ENCODE measurements at places on chromosomes 4 and X.

DNA sequence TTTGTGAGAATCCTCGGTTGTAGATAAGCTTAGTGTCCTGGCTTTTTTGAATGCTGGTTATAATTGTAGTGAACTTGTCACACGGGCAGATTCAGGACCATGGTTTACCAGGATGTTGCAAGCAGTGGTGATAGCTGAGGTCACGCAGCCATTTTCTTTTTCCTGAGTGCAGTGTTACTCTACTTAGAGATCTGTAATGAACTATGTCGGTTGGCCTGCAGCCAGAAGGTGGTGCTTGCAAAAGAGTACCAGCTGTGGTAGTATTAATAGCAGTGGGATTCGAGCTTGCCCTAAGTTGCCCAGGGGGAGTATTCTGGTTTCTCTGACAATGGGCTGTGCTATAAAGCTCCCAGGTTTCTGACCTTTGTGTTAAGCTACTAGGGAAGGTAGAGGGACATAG lies 368.9 kb downstream of the SLITRK2 start:
- no peak for DNase-seq
- no peak overlapping the region for H3K4me3 ChIP-seq

- no peak for DNase-seq
- H3K4me1 ChIP-seq, result peaks cover 16% of the 10 kb centered on the region
- peak within 1 kb of the TSS; percentile 86 for H3K4me3 ChIP-seq
- H3K27ac ChIP-seq, result peak within 1 kb of the TSS; percentile 94
- no peaks in the 10 kb centered on the region for H3K27me3 ChIP-seq
Observed at GRCh38 chrX:154019633-154020528, at the start of gene IRAK1. TSS of gene IRAK1 (minus strand) at chrX:154019902. CDS start at chrX:154019812, 90 bp downstream.

GRCh38 chr4:15536552-15537499 lies 67.1 kb downstream of the CC2D2A start:
- no peak for DNase-seq
- H3K4me1 ChIP-seq, result no peaks in the 10 kb centered on the region
- H3K27me3 ChIP-seq, result no peaks in the 10 kb centered on the region
- no peak overlapping the region for H3K27ac ChIP-seq
- peaks cover 2% of the 10 kb centered on the region for H3K36me3 ChIP-seq

GRCh38 chrX:13180807-13181206 lies 136.4 kb upstream of the FAM9C start:
- H3K27ac ChIP-seq, result no peak overlapping the region
- H3K36me3 ChIP-seq, result no peaks in the 10 kb centered on the region
- no peaks in the 10 kb centered on the region for H3K27me3 ChIP-seq
- no peaks in the 10 kb centered on the region for H3K4me1 ChIP-seq
- no peak for DNase-seq

- no peak overlapping the region for H3K27ac ChIP-seq
- H3K4me1 ChIP-seq, result no peaks in the 10 kb centered on the region
- H3K27me3 ChIP-seq, result no peaks in the 10 kb centered on the region
Observed at GRCh38 chr4:125520258-125520990, 205.7 kb downstream of the FAT4 start.

GRCh38 chr4:141241986-141242385 lies 21.3 kb downstream of the ZNF330 start:
- H3K36me3 ChIP-seq, result no peaks in the 10 kb centered on the region
- no peak overlapping the region for H3K4me3 ChIP-seq
- peaks cover 10% of the 10 kb centered on the region for H3K27me3 ChIP-seq
- no peak for DNase-seq

- H3K4me1 ChIP-seq, result no peaks in the 10 kb centered on the region
- peaks cover 11% of the 10 kb centered on the region for H3K27me3 ChIP-seq
- H3K4me3 ChIP-seq, result no peak overlapping the region
- DNase-seq, result no peak
- H3K36me3 ChIP-seq, result no peaks in the 10 kb centered on the region
- no peak overlapping the region for H3K27ac ChIP-seq
Observed at GRCh38 chr4:24769571-24769970, 25.8 kb upstream of the SOD3 start.

DNA sequence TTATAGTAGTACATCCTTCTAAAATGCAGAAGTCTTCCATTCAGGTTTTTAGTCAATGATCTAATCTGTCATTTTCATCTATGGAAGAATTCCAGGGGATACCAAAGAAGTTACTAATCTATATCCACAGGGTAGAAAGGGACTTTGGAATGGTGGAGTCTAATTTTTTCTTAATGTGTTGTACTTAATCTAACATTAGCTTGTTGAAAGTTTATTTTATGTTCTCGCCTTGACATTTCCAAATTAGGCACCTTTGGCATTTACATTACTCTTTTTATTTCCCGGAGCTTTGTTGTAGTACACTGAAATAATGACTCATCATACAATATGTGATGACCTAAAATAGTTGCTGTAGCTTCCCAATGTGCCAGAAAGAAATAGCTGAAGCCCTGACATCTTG lies 91.5 kb downstream of the HTR2C start:
- H3K4me1 ChIP-seq, result no peaks in the 10 kb centered on the region
- no peak overlapping the region for H3K27ac ChIP-seq
- H3K27me3 ChIP-seq, result no peaks in the 10 kb centered on the region
- no peaks in the 10 kb centered on the region for H3K36me3 ChIP-seq
- H3K4me3 ChIP-seq, result no peak overlapping the region
- DNase-seq, result no peak

GRCh38 chr4:99893839-99894160 lies 427 bp downstream of the LAMTOR3 start:
- DNase-seq, result no peak
- peak overlapping the region; percentile 98 for H3K4me3 ChIP-seq
- H3K27me3 ChIP-seq, result no peaks in the 10 kb centered on the region
- peaks cover 17% of the 10 kb centered on the region for H3K36me3 ChIP-seq
- H3K27ac ChIP-seq, result peak overlapping the region; percentile 95

DNA sequence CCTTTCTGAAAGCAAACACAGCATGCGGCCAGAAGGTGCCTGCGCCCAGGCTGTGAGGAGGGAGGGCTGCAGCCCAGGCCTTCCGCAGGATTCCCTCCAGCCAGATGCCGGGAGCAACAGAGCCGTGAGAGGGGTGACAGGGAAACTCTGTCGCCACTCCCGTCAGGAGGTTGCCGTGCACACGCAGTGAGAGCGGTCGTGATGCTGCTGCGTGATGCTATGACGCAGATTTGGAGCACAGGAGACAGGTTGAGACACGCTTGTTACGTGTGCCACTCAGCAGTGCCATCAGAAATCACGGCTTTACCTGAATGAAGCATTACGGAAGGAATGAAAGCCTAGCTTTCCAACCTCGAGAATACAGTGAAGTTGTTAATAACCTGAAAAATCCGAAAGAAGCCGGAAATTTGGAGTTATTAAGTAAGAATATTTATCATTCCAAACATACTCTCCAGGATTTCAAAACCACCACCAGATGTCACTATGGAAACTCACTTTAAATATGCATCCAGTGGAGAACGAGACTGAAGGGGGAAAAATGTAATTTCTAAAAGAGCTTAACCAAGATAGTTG lies 54.4 kb downstream of the FAT1 start:
- H3K36me3 ChIP-seq, result no peaks in the 10 kb centered on the region
- H3K4me1 ChIP-seq, result no peaks in the 10 kb centered on the region
- H3K27me3 ChIP-seq, result no peaks in the 10 kb centered on the region
- DNase-seq, result no peak
- H3K27ac ChIP-seq, result no peak overlapping the region

GRCh38 chrX:24513416-24513815 lies 48.3 kb downstream of the PDK3 start:
- H3K27me3 ChIP-seq, result no peaks in the 10 kb centered on the region
- H3K4me1 ChIP-seq, result no peaks in the 10 kb centered on the region
- DNase-seq, result no peak
- H3K27ac ChIP-seq, result no peak overlapping the region

DNA sequence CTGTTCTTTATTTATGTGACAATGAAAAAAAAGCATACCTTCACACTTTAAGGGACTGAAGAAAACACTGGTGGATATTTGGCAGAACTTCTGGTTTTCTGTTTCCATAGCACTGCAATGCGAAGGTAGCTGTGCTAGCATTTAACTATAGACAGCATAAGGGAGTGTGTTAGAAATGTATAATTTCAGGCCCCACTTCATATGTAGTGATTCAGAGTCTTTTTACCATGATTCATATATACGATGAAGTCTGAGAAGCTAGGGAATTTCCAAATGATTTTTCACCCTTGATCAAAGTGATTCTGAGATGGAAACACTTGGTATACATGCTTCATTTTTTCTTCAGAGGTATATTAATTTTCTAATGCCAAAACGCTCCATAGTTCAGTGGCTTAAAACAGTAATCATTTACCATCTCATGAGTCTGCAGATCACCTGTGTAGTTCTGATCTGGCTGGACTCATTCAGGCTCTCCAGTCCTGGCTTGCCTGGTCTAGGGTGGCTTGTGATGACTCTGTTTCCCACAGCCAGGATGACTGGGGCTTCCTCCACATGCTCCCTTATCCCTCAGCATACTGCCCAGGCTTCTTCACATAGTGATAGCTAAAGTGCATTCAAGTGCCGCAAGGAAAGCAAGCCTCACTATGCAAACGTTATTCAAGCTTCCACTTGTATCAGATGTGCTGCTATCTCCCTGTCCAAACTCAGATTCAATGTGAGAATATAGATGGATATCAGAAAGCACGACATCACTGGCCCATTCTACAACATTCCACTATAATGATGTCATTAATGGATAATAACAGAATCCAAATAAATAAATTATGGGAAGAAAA lies 790.1 kb downstream of the TECRL start:
- H3K27ac ChIP-seq, result no peak overlapping the region
- DNase-seq, result no peak
- H3K4me3 ChIP-seq, result no peak overlapping the region

DNA sequence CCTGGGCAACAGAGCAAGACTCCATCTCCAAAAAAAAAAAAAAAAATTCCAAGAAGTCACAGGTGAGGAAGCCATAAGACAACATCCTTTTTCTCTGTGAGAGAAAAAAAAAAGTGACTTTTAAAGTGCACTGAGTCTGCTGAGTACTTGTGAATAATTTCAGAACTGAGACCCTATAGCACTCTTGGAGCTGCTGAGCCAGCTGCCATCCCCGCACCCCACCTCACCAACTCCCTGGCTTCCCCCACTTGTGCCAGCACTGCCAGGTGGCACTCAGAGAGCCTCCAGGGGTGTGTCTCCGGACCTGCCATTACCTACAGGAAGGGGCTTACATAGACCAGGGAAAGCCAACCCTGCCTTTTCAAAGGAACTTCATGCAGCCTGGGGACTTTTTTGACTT lies 39.2 kb upstream of the HS3ST1 start:
- peaks cover 2% of the 10 kb centered on the region for H3K36me3 ChIP-seq
- no peak overlapping the region for H3K27ac ChIP-seq
- no peak overlapping the region for H3K4me3 ChIP-seq
- peaks cover 12% of the 10 kb centered on the region for H3K27me3 ChIP-seq
- peaks cover 28% of the 10 kb centered on the region for H3K4me1 ChIP-seq
- no peak for DNase-seq

- no peak overlapping the region for H3K27ac ChIP-seq
- peaks cover 6% of the 10 kb centered on the region for H3K4me1 ChIP-seq
- H3K4me3 ChIP-seq, result no peak overlapping the region
- no peaks in the 10 kb centered on the region for H3K36me3 ChIP-seq
- peaks cover 54% of the 10 kb centered on the region for H3K27me3 ChIP-seq
Observed at GRCh38 chr4:77126809-77127208, 30.2 kb upstream of the CCNG2 start.

DNA sequence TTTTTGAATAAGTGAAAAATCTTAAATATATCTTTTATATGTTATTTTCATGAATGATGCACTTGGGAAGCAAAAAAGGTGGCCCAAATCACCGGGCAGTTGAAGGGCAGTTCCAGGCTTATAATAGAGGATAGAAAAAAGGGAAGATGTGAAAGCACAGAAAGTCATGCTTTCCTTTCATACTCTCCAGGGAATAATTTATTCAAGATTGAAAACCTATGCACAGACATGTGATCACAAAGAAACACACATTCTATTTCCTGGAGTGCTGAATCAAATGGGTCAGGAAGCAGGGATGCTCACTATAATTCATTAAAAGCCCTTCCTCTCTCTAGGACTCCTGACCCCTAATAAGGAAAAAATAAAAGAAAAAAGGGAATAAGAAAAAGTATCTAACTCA lies 66.1 kb upstream of the USP38 start:
- no peak overlapping the region for H3K27ac ChIP-seq
- no peak for DNase-seq
- H3K27me3 ChIP-seq, result peaks cover 24% of the 10 kb centered on the region

GRCh38 chrX:6770936-6771335 lies 236.0 kb upstream of the VCX3A start:
- no peak for DNase-seq
- H3K27ac ChIP-seq, result no peak overlapping the region
- no peak overlapping the region for H3K4me3 ChIP-seq
- no peaks in the 10 kb centered on the region for H3K27me3 ChIP-seq
- no peaks in the 10 kb centered on the region for H3K4me1 ChIP-seq

- H3K4me3 ChIP-seq, result no peak overlapping the region
- no peaks in the 10 kb centered on the region for H3K4me1 ChIP-seq
- H3K36me3 ChIP-seq, result peaks cover 3% of the 10 kb centered on the region
- H3K27ac ChIP-seq, result no peak overlapping the region
Observed at GRCh38 chrX:644304-645281, 14.0 kb downstream of the SHOX start.

- no peaks in the 10 kb centered on the region for H3K27me3 ChIP-seq
- H3K27ac ChIP-seq, result no peak overlapping the region
- H3K36me3 ChIP-seq, result no peaks in the 10 kb centered on the region
- no peaks in the 10 kb centered on the region for H3K4me1 ChIP-seq
Observed at GRCh38 chrX:22339459-22339858, 66.7 kb downstream of the CBLL2 start.

DNA sequence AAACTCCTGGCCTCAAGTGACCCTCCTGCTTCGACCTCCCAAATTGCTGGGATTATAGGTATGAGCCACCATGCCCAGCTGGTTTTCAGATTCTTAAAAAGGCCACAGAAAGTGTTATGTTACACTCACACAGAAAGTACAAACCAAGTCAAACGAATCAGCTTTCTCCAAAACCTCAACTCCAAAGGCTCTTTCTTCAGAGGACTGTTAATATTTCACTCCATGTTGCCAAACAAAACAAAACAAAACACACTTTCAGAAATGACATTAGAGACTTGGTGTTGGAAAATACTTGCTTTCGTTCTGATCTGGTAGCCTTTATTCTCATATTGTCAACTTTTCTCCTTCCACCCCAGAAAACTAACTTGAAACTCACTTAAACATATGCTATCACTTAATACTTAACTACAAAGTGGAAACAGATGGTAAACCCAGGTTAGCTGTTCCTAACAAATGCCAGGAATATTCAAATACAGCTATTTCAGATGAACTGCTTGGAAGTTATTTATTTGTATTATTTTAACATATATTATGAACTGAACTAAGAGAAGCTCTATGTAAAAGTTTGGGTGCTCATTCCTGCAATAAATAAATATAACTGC lies 34.7 kb downstream of the RLIM start:
- no peaks in the 10 kb centered on the region for H3K4me1 ChIP-seq
- H3K4me3 ChIP-seq, result no peak overlapping the region
- peaks cover 1% of the 10 kb centered on the region for H3K36me3 ChIP-seq
- no peak for DNase-seq
- no peaks in the 10 kb centered on the region for H3K27me3 ChIP-seq

- no peaks in the 10 kb centered on the region for H3K27me3 ChIP-seq
- DNase-seq, result no peak
- H3K36me3 ChIP-seq, result peaks cover 2% of the 10 kb centered on the region
- no peak overlapping the region for H3K27ac ChIP-seq
Observed at GRCh38 chr4:101954975-101955678, 164.6 kb downstream of the BANK1 start.
